Activated CD4-positive, alpha-beta T cell treated with anti-CD3 and anti-CD28 coated beads, Interleukin-2, amount 50 U/mL, for 4 hours (primary cell): ENCODE measurements at places on chromosomes 3 and 15.

DNA sequence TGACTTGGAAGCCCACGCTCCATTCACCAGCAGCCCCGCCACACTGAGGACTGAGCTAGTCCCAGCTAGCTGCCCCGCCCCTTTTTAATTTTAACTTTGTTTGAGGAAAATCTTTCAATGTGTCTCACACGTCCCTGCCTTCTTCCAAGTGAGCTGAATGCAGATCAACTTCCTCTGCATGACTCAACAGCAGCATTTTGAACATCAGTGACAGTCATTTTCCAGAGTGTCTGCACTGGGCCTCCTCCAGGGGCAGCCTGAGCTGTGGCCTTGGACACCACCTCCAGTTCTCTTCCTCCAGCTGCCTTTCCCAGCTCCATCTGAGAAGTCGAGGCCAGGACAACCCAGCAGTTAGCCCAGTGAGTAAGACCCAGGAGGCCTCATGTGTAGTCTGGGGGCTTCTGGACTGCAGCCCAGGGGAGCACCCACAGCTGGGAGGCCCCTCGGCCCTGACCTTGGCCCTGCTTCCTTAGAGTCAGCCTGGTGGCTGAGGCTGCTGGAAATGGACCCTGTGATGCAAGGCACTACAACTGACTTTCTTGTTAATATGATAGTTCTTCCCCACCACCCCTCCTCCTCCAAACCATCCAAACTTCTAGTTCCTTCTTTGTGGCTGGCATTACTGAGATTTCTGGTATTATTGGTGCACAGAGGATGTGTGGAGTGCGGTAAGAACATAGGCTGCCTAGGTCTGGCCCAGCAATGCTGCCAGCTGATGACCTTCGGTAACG is 21.4 kb upstream of the ESYT3 start:
- no peak for DNase-seq

DNA sequence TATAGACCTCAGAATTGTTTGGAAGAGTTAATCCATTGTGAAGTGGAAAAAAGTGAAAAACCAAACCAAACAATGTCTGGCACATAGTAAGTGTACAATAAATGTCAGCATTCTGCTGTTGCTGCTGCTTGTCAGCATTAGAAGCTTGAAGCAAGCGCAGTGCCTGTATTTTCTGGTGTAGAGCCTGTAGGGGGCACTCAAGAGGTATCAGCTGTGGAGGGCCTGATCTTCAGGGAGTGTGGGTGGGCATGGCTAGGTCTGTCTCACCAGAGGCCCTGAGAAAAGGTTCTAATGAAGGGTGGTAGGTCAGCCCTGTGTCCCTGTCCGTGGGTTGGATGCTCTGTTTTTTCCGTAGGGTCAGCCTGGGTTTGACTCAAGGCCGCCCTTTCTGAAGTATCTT is 3.6 kb downstream of the ADAMTSL3 start:
- no peak for DNase-seq

GRCh38 chr3:141603473-141604035 is 116.7 kb downstream of the RASA2 start:
- DNase-seq, result no peak

- no peak for DNase-seq
Observed at GRCh38 chr15:40955930-40956540, 2.8 kb downstream of the CHAC1 start.

GRCh38 chr3:52123106-52123725 is 31.0 kb downstream of the POC1A start:
- peak; percentile 68 for DNase-seq
